GM13976 (cell line): ENCODE measurements at places on chromosomes 1 and 21.

DNA sequence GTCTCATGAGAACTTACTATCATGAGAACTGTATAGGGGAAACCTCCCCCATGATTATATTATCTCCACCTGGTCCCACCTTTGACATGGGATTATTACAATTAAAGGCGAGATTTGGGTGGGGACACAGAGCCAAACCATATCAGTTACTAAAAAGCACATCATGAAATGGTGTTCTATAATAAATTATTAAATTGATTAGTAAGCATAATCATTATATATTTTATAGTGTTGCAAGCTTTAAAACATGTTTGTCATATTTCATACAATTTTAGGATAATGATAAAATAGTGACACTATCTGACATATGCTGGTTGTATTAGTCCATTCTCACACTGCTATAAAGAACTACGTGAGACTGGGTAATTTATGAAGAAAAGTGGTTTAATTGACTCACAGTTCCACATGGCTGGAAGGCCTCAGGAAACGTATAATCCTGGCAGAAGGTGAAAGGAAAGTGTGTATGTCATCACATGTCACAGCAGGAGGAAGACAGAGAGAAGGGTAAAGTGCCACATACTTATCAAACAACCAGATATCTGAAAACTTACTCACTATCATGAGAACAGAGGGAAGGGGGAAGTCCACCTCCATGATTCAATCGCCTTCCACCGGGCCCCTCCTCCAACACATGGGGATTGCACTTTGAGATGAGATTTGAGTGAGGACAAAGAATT, 539.2 kb upstream of the OLFM3 start:
- DNase-seq: no peak

DNA sequence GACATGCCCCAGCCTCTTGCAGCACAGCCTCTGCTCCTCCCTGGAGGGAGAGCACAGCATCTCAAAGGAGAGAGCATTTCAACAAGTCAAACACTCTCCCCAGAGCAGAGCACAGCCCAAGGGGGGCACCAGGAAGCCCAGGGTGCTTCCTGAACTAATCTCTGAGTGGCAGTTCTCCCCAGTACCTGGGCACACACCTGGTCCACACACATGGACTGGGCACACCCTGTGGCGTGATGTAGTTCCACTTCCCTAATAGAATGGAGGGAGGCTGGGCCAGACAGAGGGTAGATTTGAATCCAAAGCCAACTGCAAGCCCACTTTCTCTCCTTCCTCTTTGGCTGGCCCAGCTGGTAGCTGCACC, 55.5 kb downstream of the CD46 start:
- DNase-seq: no peak

DNA sequence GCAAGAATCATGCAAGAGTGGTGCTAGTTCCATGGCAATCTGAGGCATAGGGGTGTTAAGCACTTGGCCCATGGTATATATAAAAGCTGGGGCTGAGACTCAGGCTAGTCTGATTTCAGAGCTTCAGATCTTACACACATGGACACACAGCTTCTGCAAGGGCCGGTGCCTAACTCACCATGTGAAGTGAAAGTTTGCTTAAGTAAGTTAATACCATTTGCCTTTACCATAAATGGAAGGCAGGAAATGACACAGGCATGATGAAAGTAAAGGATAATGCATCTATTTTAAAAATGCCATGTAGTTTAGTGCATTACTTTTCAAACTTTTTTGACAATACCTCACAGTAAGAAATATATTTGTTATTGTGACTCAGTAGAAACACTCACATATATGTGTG, 122.6 kb downstream of the KCNJ6 start:
- DNase-seq: no peak

- DNase-seq: no peak
These were observed 50.0 kb upstream of the PRELP start for GRCh38 chr1:203425663-203425975.

- no peak for DNase-seq
These were observed 16.9 kb downstream of the CAP1 start for GRCh38 chr1:40057310-40058030.

DNA sequence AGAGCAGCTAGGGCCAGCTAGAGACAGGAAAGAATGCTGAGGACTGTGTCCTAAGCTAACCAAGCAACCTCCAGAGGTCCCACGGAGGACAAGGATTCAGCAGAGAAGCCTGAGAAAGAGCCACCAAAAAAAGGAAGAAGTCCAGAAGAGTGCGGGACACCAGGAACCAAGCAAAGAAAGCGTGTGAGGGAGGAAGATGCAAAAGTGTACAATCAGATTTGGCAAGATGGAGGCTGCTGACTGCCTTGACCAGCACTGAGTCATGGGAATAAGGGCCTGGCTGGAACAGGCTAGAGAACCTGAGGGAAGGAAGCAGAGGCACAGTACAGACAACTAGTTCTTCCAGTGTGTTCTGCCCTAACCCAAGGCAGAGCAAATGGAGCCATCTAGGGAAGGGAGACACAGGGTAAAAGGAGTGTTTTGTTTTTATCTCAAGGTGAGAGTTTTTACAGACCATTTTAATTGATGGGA, 18.5 kb downstream of the TP53BP2 start:
- no peak for DNase-seq

DNA sequence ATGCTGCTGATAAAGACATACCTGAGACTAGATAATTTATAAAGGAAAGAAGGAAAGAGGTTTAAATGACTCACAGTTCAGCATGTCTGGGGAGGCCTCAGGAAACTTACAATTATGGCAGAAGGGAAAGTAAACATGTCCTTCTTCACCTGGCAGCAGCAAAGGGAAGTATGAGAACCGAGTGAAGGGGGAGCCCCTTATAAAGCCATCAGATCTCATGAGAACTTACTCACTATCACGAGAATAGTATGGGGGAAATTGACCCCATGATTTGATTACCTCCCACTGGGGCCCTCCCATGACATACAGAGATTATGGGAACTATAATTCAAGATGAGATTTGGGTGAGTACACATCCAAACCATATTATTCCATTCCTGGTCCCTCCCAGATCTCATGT, 154.4 kb downstream of the FASLG start:
- DNase-seq: no peak

- DNase-seq: no peak
These were observed 45.4 kb downstream of the SMYD2 start for GRCh38 chr1:214326406-214326805.

GRCh38 chr1:15264769-15265168, 17.7 kb downstream of the FHAD1 start:
- DNase-seq: no peak

- no peak for DNase-seq
These were observed 172.9 kb downstream of the DISC1 start for GRCh38 chr1:231799363-231799986.

DNA sequence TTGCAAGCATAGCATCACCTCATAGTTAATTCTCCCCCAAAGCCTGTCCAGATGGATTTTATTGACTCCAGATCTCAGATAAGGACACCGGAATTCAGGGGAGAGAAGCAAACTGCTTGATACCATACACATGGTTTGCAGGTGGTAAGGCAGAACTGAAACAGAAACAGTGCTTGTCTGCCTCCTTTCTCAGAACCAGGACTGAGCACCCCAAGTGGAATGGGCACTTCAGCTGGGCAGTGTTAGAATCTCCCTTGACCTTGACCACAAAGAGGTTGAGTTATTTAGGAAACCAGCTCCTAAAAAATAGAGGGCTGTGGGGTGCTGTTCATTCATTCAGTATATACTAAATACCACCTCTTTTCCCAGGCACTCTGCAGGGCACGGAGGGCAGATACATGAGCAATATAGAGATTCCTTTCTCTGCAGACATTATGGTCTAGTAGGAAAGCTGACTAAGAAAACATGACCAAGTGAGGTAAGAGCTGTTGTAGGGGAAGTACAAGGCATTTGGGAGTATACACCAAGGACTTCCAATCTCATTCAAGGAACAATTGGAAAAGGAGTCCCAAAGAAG, 185.2 kb downstream of the C1orf94 start:
- DNase-seq: no peak

GRCh38 chr21:34946916-34947534, 102.1 kb downstream of the RUNX1 start:
- DNase-seq: no peak

- no peak for DNase-seq
These were observed 1.3 kb downstream of the NTNG1 start for GRCh38 chr1:107142140-107142542.

DNA sequence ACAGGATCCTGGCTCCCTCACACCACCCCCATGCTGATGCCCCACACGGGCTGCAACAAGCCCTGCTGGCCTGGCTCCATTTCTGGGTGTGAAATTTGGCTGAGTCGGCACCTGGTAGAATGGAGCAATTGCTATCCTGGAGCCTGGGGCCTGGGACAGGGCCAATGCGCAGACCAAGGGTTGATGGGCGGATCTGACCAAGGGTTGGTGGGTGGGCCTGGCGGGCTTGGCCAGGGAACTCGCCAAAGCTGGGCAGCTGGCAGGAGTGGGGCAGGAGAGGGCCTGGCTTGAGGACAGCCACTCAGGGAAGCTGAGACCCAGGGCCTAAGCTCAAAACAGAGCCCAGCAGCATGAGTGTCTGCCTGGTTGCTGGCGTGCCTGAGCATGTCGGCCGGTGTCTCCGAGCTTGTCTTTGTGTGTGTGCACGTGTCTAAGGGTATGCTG, 70.9 kb upstream of the POU3F1 start:
- no peak for DNase-seq

GRCh38 chr1:1806890-1807289, 28.6 kb upstream of the NADK start:
- DNase-seq: no peak

- DNase-seq: no peak
These were observed 8.0 kb downstream of the TENT5B start for GRCh38 chr1:27004471-27005165.
